ENCODE measurements at places on chromosomes 16 and 17. TPM values are rescaled to one million over a fixed set of nuclear protein-coding genes. Genes with fewer than 3 reads are reported as not detected.

The MGAT5B gene
- 23.1 TPM for total RNA-seq

The OMG gene
- total RNA-seq = not detected

The IRX5 gene
- total RNA-seq = 1.9 TPM

The LRRC46 gene
- total RNA-seq = 2.9 TPM

The SLC26A11 gene
- 10.8 TPM for total RNA-seq

The FAM20A gene
- not detected for total RNA-seq

The CCT6B gene
- total RNA-seq = 1.4 TPM

The OTOP3 gene
- total RNA-seq = not detected

The HEATR9 gene
- total RNA-seq = not detected

The NGFR gene
- total RNA-seq = 0.66 TPM

The PRSS53 gene
- total RNA-seq = 2.7 TPM

The STXBP4 gene
- total RNA-seq = 4.3 TPM

The KRTAP2-4 gene
- not detected for total RNA-seq

The LUC7L3 gene
- total RNA-seq = 88.4 TPM

The TLCD2 gene
- 1.4 TPM for total RNA-seq

The PPP1R1B gene
- 0.12 TPM for total RNA-seq

The GCGR gene
- 0.51 TPM for total RNA-seq

The CASKIN1 gene
- 0.35 TPM for total RNA-seq

The KRT40 gene
- not detected for total RNA-seq

The ATP2C2 gene
- 0.10 TPM for total RNA-seq

The FOXC2 gene
- total RNA-seq = 4.9 TPM

The FAM171A2 gene
- total RNA-seq = 2.5 TPM

The PRR15L gene
- total RNA-seq = 2.1 TPM

The KLHL10 gene
- total RNA-seq = 0.18 TPM

The TTYH2 gene
- total RNA-seq = 2.1 TPM

The DNAH17 gene
- total RNA-seq = 0.98 TPM

The EPN3 gene
- 0.19 TPM for total RNA-seq

The DBF4B gene
- 25.3 TPM for total RNA-seq

The ITGAD gene
- total RNA-seq = 0.16 TPM

The TBC1D3B gene
- total RNA-seq = 2.9 TPM

The NPW gene
- 0.64 TPM for total RNA-seq

The ARSG gene
- 1.9 TPM for total RNA-seq
